ENCODE measurements at places on chromosomes 5 and 9.

DNA sequence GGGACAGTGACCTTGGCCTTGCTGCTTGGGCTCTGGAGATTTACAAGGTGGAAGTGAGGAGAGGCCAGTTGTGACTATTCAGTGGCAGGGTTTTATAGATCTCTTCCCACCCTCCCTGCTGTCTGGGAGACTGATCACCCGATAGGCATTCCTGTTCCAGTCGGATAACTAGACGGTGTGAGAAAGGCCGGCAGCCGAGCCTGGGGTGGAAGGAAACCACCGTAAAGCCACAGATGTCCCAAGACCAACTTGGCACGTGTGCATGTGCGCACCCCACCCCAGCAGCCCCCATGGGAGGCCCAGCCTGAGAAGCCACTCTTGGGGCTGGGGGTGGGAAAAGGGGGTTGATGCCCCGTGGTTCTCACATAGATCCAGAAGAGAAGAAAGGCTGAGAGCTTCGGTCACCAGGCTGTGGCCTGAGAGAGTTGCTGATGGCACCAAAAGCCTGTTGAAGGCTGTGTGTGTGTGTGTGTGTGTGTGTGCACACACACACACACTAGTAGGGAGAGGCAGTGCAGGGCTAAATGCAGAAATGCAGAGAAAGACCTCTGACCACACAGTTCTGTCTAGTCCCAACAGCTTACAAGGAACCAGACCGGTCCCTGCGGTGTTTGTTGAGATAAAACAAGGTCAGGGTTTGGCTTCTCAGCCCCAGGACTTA, 225.8 kb downstream of the FANCC start:
- DNase-seq, result no peak

- DNase-seq, result no peak
These were observed 16.1 kb upstream of the MXD3 start for GRCh38 chr5:177327539-177328522.

DNA sequence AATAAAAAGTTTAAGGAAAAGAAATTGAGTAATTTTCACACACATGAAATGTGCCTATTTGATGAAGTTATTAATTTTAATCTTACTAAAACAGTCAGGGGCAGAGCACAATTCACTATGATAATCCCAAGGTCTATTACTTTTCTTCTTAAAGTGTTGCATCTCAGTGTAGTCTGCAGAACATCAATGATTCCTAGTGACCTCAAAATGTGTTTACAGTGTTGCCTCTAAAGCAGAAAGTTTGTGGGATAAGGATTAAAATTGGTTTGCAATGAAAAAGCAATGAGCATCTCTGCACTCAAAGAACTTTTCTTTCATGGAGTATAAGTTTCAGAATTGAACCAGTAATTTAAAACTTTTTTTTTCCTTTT, 63.0 kb downstream of the CEP120 start:
- no peak for DNase-seq

- no peak for DNase-seq
These were observed 26.8 kb upstream of the RPL26L1 start for GRCh38 chr5:172932313-172933017.

DNA sequence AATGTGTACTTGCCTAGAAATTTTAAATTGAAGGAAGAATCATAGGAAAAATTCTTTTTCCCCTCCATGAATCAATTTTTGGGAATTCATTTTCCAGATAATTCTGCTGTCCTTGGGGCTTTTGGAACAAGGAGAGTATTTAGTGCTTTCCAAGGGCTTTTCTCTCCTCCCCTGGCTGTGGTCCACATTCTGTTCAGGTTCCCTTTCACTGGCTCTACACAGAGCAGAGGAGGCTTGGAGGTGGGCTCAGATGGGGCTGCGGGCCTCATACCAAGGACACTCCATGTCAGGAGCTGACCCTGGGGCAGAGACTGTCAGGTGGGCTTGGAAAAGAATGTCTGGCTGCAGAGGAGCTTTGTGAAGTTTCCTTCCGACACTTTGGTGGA, 128.1 kb downstream of the GADD45G start:
- DNase-seq, result no peak

GRCh38 chr5:153777681-153778581, 260.8 kb downstream of the FAM114A2 start:
- no peak for DNase-seq

DNA sequence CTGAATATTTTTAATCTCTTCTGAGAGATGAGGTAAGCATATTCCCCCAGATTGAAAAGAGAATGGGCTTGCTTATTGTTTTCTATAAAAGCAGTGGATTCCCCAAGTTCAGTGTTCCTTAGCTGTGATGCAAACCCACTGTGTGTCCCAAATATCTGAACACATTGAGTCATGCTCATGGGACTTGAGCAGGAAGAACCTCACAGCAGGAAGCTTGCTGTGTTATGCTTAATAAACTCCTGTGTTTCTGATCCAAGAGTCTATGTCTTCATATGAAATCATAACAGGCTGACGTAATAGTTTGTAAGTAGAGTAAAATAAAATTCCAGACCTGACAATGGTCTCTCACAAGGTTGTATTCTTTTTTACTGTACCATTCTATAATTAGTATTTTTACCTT, 24.8 kb upstream of the LOX start:
- no peak for DNase-seq

DNA sequence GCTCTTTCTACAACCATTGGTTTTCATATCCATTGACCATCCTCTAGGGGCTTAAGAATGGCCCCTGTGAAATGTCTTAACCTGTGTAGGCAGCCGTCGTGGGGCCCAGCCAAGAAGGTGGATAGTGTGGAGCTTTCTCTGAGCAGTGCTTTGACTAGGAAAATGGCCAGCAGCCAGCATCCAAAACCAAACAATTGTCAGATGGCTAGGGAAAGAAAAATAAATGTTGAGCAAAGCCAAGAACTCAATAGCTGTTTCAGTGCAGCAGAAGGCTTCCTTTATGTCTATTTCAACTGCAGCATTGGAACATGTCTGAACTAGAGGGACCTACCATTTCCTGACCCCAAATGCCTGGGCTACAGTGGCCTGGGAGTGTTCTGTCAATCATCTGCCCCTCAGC, 374.9 kb downstream of the TLE4 start:
- no peak for DNase-seq

- DNase-seq, result no peak
These were observed 69.8 kb upstream of the TNFSF8 start for GRCh38 chr9:115000217-115000639.

GRCh38 chr9:95074632-95075031, 242.9 kb downstream of the FANCC start:
- no peak for DNase-seq

DNA sequence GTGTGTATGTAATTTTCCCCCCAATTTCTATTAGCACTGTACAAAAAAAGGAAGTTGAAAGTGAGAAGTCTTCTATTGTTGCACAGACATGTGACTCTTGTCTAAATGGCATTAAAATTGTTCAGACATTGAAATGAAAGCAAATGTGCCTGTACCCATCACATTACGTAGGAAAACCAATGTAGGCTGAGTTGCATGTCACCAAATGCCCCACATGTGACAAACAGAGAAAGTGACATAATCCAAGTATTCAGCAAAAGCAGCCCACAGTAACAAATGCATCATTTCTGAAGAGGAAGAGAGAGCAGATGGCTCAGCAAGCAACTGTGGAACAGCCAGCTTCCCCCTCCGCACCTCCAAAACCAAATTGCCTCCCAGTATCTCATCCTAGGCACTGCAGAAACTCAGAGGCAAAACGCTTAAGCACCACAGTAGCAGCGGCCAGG, 161.5 kb upstream of the NR4A3 start:
- DNase-seq, result no peak
